Immature natural killer cell (primary cell): ENCODE measurements at places on chromosomes 3 and 15. TPM values are rescaled to one million over a fixed set of nuclear protein-coding genes. Genes with fewer than 3 reads are reported as not detected.
A peak's percentile ranks its signal among the peaks of the same experiment; 100 is the strongest.

Gene GPR27
- not detected for polyA plus RNA-seq

Gene RBP2
- polyA plus RNA-seq = not detected

Gene MYH15
- polyA plus RNA-seq = not detected

Gene CILP
- polyA plus RNA-seq = not detected

Gene MAP1A
- polyA plus RNA-seq = 0.07 TPM

Gene ASB14
- polyA plus RNA-seq = not detected

Gene MYO9A
- 15.6 TPM for polyA plus RNA-seq

Gene SNRPN
- 272 TPM for polyA plus RNA-seq

- no peak for DNase-seq
These were observed 273.1 kb upstream of the SGO1 start for GRCh38 chr3:20458994-20459716.

- no peak for DNase-seq
These were observed 293.8 kb downstream of the IGSF11 start for GRCh38 chr3:118740722-118741290.

DNA sequence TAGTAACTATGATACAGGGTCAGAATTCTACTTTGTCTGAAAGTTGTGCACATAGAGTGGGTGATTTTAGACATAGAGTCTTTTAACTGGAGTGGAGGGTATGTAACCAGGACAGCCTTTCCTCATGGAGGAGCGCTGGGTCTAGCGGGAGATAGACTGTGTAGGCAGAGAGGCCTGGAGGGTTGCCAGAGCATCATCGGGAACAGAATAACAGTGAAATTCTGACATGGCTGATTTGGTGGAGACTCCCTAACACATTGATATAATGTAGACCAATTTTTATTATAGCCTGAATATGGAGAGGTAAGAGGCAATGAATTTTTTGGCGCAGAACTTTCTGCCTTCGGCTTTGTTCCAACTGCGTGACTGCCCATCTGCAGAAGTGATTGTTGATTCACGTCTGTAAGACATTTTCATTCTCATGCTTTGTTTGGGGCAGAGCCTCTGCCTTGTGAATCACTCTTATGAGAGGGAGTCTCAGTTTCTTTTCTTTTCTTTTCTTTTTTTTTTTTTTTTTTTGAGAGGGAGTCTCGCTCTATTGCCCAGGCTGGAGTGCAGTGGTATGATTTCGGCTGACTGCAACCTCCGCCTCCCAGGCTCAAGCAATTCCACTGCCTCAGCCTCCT, 16.0 kb downstream of the LPP start:
- DNase-seq = no peak

- no peak for DNase-seq
These were observed 170.7 kb downstream of the UBE3A start for GRCh38 chr15:25268166-25268565.

GRCh38 chr3:23202921-23203707, at the start of gene UBE2E2:
TSS of gene UBE2E2 (plus strand) at chr3:23203327.
- peak; percentile 46 for DNase-seq

- no peak for DNase-seq
These were observed 565.3 kb upstream of the NR2F2 start for GRCh38 chr15:95765161-95765560.

DNA sequence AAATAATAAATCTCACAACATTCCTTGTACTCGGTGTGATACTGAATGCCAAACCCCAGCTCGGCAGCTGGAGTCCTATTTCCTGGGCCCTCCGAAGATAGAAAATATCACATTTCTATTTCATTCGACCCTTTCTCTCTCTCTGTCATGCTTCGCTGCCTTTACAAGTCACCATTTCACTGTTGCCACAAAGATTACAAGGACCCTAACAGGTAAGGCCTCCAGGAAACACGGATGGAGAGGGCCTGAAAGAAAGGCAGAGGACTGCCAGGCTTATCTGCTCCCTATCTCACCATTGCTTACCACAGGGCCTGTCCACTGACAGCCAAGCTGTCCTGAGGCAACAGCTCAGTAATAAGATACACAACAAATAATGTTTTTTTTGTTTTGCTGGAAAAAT, 376.5 kb downstream of the MECOM start:
- no peak for DNase-seq

GRCh38 chr15:99213187-99213811, 36.1 kb downstream of the TTC23 start:
- peak; percentile 28 for DNase-seq

DNA sequence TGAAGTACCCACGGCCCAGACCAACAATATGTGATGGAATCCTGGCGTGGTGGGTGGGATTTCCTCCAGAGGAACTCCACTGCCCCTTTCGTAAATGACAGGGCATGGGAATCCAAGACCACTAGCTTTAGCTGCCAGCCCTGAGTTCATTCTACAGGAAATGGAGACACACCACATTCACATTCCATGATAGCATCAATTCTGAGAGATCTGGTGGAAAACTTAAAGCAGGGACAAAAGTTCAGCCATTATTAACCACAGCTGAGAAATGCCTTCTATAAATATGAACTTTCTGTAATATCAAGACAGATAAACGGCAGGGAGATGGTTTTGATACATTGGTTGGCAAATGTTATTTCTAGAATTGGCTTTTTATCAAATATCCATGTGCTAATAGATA, 98.2 kb downstream of the FBN1 start:
- DNase-seq = no peak
